Activated naive CD8-positive, alpha-beta T cell treated with anti-CD3 and anti-CD28 coated beads, Interleukin-2, amount 10 ng/mL, durations not matched to agents 7 days and 5 days (primary cell): ENCODE measurements at places on chromosomes 2 and 18. TPM values are rescaled to one million over a fixed set of nuclear protein-coding genes. Genes with fewer than 3 reads are reported as not detected.

DNA sequence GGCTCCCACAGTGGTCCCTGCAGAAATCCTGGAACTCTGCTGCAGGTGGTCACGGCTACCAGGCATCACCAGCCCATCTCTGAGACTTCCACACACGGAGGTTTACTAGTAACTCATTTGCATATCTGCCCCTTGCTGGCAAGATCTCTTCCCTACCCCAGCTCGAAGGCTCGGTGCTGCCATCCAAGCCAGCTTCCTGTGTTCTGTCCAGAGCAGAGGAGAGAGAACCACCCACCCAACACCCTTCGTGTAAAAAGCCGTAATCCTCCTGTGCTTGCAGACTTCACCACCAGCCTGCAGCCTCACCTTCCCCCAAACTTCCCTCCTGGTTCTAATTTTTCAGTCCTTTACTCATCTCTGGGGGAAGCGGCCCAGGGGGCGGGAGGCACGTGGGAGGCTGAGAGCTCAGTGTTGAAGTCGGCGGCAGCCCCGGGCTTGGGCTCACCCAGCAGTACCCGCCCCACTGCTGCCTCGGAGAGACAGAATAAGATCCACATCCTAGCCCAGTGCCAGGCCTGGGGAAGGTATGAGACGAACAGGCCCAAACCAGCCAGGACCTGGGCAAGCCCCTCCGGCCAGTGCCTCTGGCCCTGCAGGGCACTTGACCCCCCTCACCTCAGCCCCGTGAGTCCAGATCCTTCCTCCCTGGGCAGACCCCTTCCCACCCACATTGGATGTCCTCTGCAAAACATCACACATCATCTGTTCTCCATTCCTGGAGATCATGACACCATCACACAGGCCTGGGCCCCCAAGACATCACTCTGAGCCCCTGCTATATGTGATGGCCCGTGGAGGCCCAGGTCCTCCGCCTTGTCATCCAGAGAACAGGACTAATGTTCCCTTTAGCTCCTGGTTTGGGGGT, 145.8 kb upstream of the ID2 start:
- DNase-seq: no peak

DNA sequence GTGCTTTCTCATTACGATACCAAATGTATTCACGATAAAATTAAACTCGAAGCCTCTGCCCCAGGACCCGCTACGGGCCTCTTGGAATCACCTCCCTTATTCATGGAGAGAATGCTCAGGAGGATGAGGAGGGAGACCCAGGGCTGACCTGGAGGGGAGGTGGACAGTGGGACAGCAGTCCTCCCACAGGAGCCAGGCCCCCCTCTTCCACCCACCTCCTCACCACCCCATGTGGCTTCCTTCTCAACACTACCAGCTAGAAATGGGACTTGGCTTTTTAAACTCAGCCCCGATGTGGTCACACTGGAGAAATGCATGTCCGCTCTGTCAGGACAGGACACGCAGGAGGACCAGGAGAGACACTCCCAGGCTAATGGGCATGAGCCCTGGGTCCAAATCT, 147.9 kb upstream of the ID2 start:
- no peak for DNase-seq

- no peak for DNase-seq
These were observed 11.8 kb downstream of the LAMA3 start for GRCh38 chr18:23701017-23701416.

The SCYGR2 gene
- total RNA-seq: not detected

The LIMS1 gene
- 52.1 TPM for total RNA-seq

The POTEC gene
- total RNA-seq: not detected

The MBOAT2 gene
- 4.0 TPM for total RNA-seq

- no peak for DNase-seq
These were observed 37.0 kb upstream of the CRIM1 start for GRCh38 chr2:36318547-36318946.

- DNase-seq: no peak
These were observed 74.9 kb upstream of the APCDD1 start for GRCh38 chr18:10379522-10379921.

DNA sequence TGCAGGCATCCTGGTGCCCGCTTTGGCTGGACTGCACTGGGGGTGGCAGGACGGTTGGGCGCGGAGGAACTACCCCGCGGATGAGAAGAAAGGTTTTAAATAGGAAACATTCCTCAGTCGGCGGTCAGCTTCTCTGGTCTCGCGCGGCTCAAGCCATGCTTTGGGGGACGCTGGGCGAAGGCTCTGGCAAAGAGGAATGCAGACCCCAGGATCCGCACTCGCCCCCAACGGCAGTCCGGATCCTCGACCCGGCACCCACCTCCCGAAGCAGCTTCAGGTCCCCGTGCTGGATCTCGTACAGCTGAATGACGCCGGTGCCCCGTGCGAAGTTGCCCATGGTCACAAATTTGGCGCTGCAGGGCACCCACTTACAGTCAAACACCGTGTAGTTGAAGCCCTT, 686 bp upstream of the PNO1 start:
- no peak for DNase-seq

DNA sequence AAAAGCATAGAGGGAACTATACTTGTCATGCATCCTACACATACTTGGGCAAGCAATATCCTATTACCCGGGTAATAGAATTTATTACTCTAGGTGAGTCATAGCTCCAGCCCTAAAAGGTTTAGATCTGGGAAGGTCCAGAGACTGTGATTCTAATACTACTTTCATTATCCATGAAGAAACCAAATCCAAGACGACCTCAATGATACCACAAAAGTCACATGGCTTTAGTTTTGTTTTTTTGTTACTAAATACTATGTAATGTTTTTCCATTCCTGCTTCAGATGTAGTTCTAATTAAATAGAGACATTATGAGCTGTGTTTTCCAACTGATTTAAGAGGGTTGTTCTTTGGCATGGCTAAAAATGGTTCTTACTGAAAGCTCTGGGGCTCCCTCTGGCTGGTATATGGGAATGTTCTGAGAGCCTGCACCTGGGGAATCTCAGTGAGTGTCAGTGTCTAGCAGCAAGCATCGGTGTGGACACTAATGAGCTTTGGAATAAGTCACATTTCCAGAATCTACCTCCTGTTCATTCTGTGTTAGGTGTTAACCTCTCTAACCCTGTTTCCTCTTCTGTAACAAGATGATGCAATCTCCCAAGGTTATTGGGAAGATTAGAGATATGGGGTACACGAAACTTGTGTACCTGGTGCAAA, 20.5 kb upstream of the IL1RL2 start:
- DNase-seq: no peak

GRCh38 chr2:95738301-95738700, 146.5 kb downstream of the TRIM43 start:
- no peak for DNase-seq

GRCh38 chr2:134727385-134727784, 8.6 kb upstream of the TMEM163 start:
- DNase-seq: no peak

GRCh38 chr2:33136056-33136455, 189.3 kb downstream of the LTBP1 start:
- DNase-seq: no peak

The CPLX4 gene
- not detected for total RNA-seq

DNA sequence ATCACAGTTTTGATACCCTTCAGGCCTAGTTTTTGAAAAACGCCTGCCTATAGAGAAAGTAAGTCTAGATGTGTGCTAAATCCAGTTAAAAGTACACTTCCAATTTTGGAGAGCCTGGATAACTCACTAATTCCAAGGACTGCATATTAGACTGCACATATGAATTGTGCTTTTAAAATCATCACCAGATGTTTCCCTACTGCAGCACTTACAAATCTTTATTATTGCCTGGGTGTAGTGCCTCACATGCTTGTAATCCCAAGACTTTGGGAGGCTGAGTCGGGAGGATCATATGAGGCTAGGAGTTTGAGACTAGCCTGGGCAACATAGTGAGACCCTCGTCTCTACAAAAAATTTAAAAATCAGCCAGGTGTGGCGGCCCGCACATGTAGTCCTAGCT, 35.9 kb upstream of the HTR2B start:
- DNase-seq: no peak

DNA sequence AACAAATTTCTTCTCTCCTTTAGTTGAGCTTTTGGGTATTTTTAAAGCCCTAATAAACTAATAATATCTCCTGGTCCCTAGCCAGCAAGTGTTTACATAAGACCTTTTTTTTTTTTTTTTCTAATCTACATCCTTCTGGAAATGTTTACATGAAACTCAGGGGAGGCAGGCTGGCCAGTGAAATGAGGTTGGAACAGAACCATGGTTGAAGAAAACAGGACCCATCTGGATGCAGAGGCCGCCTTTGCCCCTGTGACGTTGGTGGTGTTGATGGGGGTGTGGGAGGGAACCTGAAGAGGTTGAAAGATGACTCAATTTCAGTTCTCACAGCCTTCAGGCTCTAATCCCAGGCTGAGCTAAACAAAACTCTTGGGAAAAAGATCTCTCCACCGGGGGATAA, 118.5 kb downstream of the NRP2 start:
- DNase-seq: no peak

The RASGRP3 gene
- 8.0 TPM for total RNA-seq

The FAM110C gene
- 0.69 TPM for total RNA-seq

The SPATS2L gene
- total RNA-seq: 47.1 TPM

The SCYGR7 gene
- total RNA-seq: not detected

GRCh38 chr18:56696966-56697365, 45.8 kb downstream of the WDR7 start:
- DNase-seq: no peak

The ABCB11 gene
- 0.28 TPM for total RNA-seq

DNA sequence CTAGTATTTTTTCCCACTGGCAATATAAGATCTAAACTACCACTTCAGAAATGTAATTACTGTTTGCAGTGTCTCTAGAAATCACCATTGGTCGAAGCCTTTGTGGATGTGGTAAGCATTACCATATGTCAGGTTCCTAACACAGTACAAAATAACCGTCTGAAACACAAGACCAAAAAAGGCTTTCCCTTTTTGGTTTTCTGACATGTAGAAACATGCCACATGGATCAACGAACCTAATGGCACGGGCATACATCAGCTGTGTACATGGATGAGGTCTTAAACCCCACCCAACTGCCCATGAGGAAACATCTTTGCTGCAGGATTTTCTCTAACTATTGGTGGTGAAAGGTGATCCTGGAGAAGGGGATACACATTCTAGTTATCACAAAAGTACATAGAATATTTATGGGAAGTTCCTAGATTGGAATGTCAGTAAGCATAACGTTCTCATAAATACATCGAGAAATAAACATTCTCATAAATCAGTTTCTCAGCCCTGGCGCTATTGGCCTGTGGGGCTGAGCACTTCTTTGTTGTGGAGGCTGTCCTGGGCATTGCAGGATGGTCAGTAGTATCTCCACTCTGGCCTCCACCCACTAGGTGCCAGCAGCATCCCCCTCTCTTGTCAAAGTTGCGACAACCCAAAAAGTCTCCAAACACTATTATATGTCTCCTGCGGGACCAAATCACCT, 9.0 kb downstream of the VIT start:
- no peak for DNase-seq

The MAP3K19 gene
- total RNA-seq: not detected

The FOXD4L1 gene
- 0.47 TPM for total RNA-seq

GRCh38 chr2:9287400-9288045, 80.9 kb downstream of the ASAP2 start:
- DNase-seq: no peak

The KATNAL2 gene
- 0.43 TPM for total RNA-seq

- no peak for DNase-seq
These were observed 164.2 kb downstream of the ANTXR1 start for GRCh38 chr2:69177063-69177771.

DNA sequence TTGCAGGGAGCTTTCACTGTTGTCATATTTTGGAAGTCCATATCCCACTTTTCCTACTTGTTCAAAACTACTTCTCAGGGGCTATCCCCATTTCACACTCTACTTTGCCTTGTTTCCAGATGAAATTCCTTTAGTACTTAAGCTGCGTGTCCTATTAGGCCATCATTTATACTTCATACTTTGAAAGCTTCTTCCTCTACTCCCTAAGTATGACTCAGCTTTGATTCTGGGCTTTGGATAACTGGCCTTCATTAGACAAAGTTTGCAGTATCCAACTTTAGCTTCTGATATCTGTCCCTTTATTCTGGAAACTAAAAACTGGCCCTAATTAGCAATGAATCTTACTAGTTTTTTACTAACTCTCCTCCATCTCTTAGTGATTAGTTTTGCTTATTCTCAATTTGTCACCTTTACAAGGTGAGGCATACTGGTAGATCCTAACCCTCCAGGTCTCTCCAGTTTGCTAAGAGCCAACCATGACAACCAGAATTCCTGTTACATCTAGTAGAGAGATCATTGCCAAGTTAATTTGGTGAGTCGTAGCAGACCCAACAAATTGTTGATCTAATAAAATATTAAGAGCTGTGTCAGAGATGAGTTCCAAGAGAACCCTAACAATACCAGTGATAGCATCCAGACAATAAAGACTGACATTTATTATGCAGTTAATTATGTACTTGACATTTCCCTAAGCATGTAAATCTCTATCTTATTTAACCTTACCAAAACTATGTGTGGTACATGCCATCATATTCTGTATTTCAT, 31.2 kb upstream of the ITGAV start:
- no peak for DNase-seq

The CCDC148 gene
- total RNA-seq: not detected

- DNase-seq: no peak
These were observed 132.4 kb downstream of the PXDN start for GRCh38 chr2:1611886-1612285.

The MALL gene
- total RNA-seq: not detected

GRCh38 chr2:237744270-237744612, 54.3 kb upstream of the RBM44 start:
- DNase-seq: no peak

DNA sequence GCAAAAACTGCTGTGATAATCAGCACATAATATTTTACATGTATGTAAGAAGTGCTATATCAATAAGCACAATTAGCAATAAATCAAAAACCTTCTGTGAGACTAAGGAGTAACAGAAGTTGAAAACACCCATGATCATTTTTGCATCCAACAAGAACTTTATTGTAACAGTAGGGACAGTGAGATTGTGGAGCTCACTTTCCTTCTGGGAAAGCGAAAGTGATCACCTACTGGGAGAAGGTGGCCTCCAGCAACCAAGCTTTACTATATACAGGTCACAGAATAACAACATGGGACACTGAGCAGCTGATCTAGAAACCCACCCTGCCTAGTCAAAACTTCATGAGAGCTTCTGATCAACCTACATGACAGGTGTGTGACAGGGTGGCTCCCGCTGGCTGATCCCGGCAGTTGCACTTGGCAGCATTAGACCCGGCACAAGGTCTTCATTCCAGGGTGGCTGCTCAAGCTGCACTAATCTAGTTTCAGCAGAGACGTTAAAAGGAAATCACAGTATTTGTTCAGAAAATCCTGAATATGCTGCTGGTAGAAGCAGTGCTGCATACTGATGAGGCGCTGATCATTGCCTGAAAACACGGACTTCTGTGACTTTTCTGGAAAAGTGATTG, 63.5 kb upstream of the ARL5A start:
- no peak for DNase-seq

- DNase-seq: peak; percentile 39
These were observed 243.0 kb downstream of the CELF4 start for GRCh38 chr18:37322492-37323035.

The CTIF gene
- 3.0 TPM for total RNA-seq

- DNase-seq: no peak
These were observed 122.7 kb downstream of the COL6A3 start for GRCh38 chr2:237291138-237291792.

The ARHGAP15 gene
- total RNA-seq: 141 TPM

The ABCG5 gene
- not detected for total RNA-seq

The ZAP70 gene
- 350 TPM for total RNA-seq
